Activated CD8-positive, alpha-beta T cell treated with anti-CD3 and anti-CD28 coated beads, Interleukin-2, amount 10 ng/mL, durations not matched to agents 7 days and 5 days (primary cell): ENCODE measurements at places on chromosomes 1 and 21. TPM values are rescaled to one million over a fixed set of nuclear protein-coding genes. Genes with fewer than 3 reads are reported as not detected.
A peak's percentile ranks its signal among the peaks of the same experiment; 100 is the strongest.

- peaks cover 16% of the 10 kb centered on the region for H3K4me1 ChIP-seq
- no peaks in the 10 kb centered on the region for H3K36me3 ChIP-seq
- H3K4me3 ChIP-seq = no peak overlapping the region
Measured at GRCh38 chr1:20192364-20192763, 6.0 kb upstream of the PLA2G2C start.

DNA sequence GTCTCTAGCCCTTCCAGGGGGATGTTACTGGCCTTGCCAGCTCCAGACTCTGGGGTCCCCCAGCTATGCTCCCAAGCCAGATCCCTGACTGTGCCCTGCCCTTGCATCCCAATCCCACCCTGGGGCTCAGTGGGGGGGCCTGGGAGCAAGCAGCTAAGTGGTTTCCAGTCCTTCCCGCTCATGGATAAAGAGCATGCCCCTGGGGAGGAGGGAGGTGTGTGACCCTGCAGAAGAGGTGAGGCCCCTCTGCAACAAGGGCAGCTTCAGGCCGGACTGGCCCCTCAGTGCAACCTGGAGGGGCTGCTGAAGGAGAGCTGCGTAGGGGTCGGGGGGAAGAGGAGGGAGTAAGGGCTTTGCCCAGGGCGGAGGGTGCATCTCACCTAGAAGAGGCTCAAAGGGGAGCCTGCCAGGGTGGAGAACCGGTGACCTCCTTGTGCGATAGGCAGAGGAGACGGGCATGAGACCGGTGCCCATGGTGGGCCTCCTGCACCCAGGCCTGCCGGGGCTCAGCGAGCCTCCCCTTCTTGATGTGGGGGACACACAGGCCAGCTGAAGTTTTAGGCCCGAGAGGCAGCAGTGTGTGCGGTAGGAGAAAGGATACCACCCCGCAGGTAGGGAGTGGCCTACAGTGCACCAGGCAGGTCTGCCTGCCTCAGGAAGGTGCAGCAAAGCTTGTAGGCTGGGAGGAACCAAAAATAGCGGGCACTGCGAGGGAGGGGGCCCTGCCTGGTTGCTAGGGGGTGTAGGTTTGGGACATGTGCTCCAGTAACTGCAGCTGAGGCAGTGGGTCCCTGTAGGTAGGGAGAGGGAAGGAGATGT lies 3.1 kb downstream of the OBSCN start:
- no peaks in the 10 kb centered on the region for H3K27me3 ChIP-seq
- DNase-seq = no peak
- no peaks in the 10 kb centered on the region for H3K36me3 ChIP-seq
- H3K4me3 ChIP-seq = peak overlapping the region; percentile 50

DNA sequence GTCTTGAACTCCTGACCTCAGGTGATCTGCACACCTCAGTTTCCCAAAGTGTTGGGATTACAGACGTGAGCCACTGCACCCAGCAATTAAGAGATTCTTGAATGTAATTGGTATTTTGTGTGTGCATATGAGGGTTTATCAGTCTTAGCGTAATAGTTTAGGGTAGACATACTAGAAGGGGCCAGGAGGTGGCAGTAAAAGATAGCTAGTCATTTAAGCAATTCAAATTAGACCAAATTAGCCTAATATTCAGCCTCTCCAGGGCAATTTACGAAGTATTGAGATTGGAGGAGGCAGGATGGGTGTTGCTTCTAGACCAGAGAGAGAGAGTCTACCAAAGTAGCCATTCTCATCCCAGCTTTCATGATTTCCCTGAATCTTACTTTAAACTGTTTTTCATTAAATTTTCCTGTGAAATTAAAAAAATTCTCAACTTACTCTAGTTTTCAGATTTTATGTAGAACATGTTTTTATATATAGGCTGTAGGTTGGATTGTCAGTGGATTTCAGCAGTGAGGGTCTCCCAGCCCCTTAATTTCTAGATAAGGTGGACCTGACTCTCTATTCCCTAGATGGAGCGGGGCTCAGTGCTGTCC lies 119.7 kb downstream of the HHAT start:
- peaks cover 18% of the 10 kb centered on the region for H3K4me1 ChIP-seq
- H3K27ac ChIP-seq = no peak overlapping the region
- peaks cover 2% of the 10 kb centered on the region for H3K27me3 ChIP-seq

DNA sequence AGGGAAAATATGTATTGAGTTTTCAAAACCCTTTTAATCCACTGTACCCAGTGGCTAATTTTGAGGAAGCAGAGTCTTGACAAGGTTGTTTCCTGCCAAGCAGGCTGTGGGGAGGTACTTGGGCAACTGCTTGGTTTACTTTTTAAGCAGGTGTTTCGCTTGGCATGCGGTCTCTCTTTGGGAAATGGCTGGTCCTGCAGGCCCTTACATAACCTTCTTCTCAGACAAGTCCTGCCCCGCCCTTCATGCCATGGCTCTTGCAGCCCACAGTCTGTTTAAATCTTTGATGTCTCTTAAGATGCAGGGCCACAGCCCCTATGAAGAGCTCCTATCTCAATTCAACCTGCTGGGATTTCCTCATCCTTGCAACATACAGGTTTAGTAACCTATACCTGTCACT lies 36.0 kb upstream of the ABCD3 start:
- no peak for DNase-seq
- H3K36me3 ChIP-seq = peaks cover 2% of the 10 kb centered on the region
- H3K27ac ChIP-seq = no peak overlapping the region
- peaks cover 5% of the 10 kb centered on the region for H3K27me3 ChIP-seq
- no peak overlapping the region for H3K4me3 ChIP-seq
- H3K4me1 ChIP-seq = peaks cover 13% of the 10 kb centered on the region

DNA sequence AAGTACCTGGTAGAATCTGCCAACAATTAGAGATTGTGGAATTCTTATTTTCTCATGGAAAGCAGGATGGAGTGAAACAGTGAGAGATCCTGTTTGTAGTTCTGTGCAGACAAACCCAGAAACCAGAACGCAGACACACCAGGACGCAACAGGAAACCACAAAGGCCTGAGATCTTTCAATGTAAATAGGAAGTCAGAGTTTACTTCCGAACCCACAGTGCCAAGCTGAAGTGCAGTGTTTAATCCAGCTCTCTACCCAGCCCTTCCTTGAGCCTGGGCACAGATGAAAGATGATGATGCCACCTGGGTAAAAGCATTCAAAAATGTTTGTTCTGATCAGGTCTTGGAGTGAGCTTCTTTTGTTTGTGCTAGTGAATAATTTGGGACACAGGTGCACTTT lies 244.2 kb upstream of the HOOK1 start:
- H3K4me1 ChIP-seq = peaks cover 43% of the 10 kb centered on the region
- DNase-seq = peak; percentile 72
- H3K27me3 ChIP-seq = peaks cover 12% of the 10 kb centered on the region
- H3K27ac ChIP-seq = no peak overlapping the region
- peak overlapping the region; percentile 23 for H3K4me3 ChIP-seq

DNA sequence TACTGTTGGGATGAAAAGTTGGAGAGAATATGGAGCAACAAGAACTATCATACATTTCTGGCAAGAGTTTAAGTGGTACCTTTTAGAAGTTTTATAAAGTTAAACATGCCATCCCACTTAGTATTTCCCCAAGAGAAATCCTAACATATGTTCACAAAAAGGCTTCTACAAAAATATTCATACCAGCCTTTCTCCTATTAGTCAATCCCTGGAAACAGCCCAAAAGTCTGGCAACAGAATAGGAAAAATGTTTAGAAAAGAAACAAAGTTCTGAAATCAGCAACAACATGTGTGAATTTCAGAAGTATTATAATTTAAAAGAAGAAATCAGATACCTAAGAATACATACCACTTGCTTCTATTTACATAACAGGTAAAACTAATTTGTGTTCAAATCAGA lies 271.0 kb downstream of the DSCAM start:
- no peaks in the 10 kb centered on the region for H3K4me1 ChIP-seq
- no peak overlapping the region for H3K27ac ChIP-seq
- H3K4me3 ChIP-seq = no peak overlapping the region
- no peak for DNase-seq
- H3K27me3 ChIP-seq = no peaks in the 10 kb centered on the region

DNA sequence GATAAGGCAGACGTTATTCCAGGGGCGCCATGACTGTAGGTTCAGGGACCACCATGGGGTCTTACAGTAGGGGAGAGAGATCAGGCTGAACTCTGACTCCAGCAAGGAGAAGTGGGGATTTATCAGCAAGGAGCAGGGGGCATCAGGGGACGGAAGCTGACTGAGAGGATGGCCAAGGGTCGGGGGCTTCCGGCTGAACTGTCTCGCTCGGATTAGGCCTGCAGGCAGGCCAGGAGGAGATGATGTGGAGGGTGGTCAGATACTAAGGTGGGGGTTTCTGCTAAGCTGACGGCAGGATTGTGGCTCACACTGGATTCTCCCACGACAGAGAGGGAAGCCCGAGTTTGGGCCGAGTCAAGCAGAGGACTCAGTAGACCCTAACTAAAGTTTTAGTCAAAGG lies 186.9 kb upstream of the VAMP3 start:
- H3K27me3 ChIP-seq = no peaks in the 10 kb centered on the region
- H3K27ac ChIP-seq = no peak overlapping the region
- H3K4me1 ChIP-seq = no peaks in the 10 kb centered on the region
- H3K4me3 ChIP-seq = no peak overlapping the region
- DNase-seq = no peak

- no peak overlapping the region for H3K4me3 ChIP-seq
- no peaks in the 10 kb centered on the region for H3K4me1 ChIP-seq
- no peak overlapping the region for H3K27ac ChIP-seq
- no peaks in the 10 kb centered on the region for H3K36me3 ChIP-seq
- H3K27me3 ChIP-seq = no peaks in the 10 kb centered on the region
Measured at GRCh38 chr1:66633159-66633558, 99.2 kb downstream of the SGIP1 start.

GRCh38 chr21:16587141-16587581 lies 857.4 kb downstream of the USP25 start:
- H3K27ac ChIP-seq = no peak overlapping the region
- no peak for DNase-seq
- H3K27me3 ChIP-seq = no peaks in the 10 kb centered on the region
- H3K36me3 ChIP-seq = no peaks in the 10 kb centered on the region

DNA sequence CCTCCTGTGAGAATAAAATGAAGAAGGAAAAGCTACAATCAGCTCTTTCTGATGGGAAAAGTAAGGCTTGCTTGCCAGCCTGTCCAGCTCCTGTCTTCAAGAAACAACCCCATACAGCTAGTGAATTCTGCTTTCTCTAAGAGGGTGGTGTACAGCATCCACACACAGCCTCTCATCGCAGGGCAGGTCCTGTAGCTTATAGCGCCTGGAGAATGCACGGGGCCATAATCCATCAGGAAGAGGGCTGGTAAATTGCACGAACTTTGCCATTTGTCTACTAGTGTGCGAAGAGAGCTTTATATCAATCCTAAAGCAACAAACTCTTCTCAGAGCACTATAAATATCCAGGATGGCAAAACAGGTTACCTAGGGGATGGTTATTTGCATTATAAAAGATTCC lies 83.3 kb upstream of the SAMSN1 start:
- peaks cover 8% of the 10 kb centered on the region for H3K36me3 ChIP-seq
- H3K27me3 ChIP-seq = no peaks in the 10 kb centered on the region
- peaks cover 16% of the 10 kb centered on the region for H3K4me1 ChIP-seq
- H3K4me3 ChIP-seq = no peak overlapping the region
- DNase-seq = no peak
- H3K27ac ChIP-seq = no peak overlapping the region

- peaks cover 11% of the 10 kb centered on the region for H3K4me1 ChIP-seq
- peaks cover 2% of the 10 kb centered on the region for H3K27me3 ChIP-seq
- peaks cover 4% of the 10 kb centered on the region for H3K36me3 ChIP-seq
- H3K27ac ChIP-seq = no peak overlapping the region
Measured at GRCh38 chr1:93828367-93828755, 50.6 kb downstream of the DNTTIP2 start.

- no peak for DNase-seq
- H3K36me3 ChIP-seq = peaks cover 31% of the 10 kb centered on the region
- no peak overlapping the region for H3K27ac ChIP-seq
- H3K4me1 ChIP-seq = peaks cover 3% of the 10 kb centered on the region
- no peaks in the 10 kb centered on the region for H3K27me3 ChIP-seq
Measured at GRCh38 chr1:179996099-179996498, 41.5 kb downstream of the CEP350 start.

DNA sequence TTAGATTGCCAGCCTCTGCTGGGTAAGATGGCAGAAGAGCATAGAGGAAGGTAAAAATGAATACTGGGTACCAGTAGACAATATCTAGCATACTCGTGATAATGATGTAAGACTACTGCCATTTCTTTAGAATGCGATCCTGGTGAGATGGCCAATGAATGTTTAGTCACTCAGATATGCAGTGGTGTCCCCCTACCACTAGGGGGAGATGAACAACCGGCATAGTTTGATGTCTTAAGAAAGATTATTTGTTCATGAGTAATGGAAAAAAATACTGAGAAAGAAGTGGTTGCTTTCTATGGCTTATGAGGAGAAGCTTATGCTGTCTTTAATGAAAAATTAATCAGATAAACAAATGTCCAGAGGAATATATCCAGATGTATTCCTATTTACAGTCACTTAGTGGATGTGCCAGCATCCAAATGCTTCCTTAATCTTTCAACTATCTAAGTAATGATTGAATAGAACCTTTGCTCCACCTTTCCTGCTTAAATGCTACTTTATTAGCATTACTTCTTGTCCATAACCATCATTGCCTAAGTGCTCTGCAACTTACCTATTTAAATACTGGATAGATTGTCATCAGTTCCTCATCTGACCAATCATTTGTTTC lies 256.6 kb downstream of the ST6GALNAC3 start:
- no peaks in the 10 kb centered on the region for H3K36me3 ChIP-seq
- DNase-seq = peak; percentile 49
- H3K4me3 ChIP-seq = no peak overlapping the region
- H3K4me1 ChIP-seq = peaks cover 2% of the 10 kb centered on the region
- no peak overlapping the region for H3K27ac ChIP-seq

- H3K36me3 ChIP-seq = no peaks in the 10 kb centered on the region
- H3K27me3 ChIP-seq = peaks cover 5% of the 10 kb centered on the region
- no peak for DNase-seq
- H3K4me1 ChIP-seq = no peaks in the 10 kb centered on the region
Measured at GRCh38 chr1:182507685-182508084, 57.7 kb downstream of the RGSL1 start.

DNA sequence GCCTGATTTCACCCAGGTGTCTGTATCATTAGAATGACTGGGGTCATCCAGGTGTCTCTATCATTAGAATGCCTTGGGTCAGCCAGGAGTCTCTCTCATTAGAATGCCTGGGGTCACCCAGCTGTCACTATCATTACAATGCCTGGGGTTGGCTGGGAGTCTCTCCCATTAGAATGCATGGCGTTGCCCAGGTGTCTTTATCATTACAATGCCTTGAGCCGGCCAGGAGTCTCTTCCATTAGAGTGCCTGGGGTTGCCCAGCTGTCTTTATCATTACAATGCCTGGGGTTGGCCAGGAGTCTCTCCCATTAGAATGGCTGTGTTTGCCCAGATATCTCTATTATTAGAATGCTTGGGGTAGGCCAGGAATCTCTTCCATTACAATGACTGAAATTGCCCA lies 61.6 kb downstream of the RNF187 start:
- no peaks in the 10 kb centered on the region for H3K36me3 ChIP-seq
- DNase-seq = no peak
- H3K4me1 ChIP-seq = no peaks in the 10 kb centered on the region
- no peak overlapping the region for H3K4me3 ChIP-seq

GRCh38 chr1:13707164-13707563 lies 7.2 kb downstream of the PRDM2 start:
- peaks cover 45% of the 10 kb centered on the region for H3K4me1 ChIP-seq
- DNase-seq = no peak
- H3K36me3 ChIP-seq = peaks cover 11% of the 10 kb centered on the region
- H3K27me3 ChIP-seq = no peaks in the 10 kb centered on the region
- no peak overlapping the region for H3K4me3 ChIP-seq
- no peak overlapping the region for H3K27ac ChIP-seq

Gene TENT5C
- total RNA-seq = 20.7 TPM

Gene CD1C
- total RNA-seq = not detected

Gene TINAGL1
- not detected for total RNA-seq

Gene ANGPTL3
- not detected for total RNA-seq

Gene OR2T35
- total RNA-seq = not detected

Gene ADCY10
- not detected for total RNA-seq

Gene CIART
- 2.0 TPM for total RNA-seq

Gene USH2A
- not detected for total RNA-seq

Gene PLEKHG5
- total RNA-seq = 2.2 TPM

Gene ZMYM4
- 29.6 TPM for total RNA-seq

Gene ATP6V1G3
- total RNA-seq = not detected
